ENCODE measurements at places on chromosomes 3 and 15. TPM values are rescaled to one million over a fixed set of nuclear protein-coding genes. Genes with fewer than 3 reads are reported as not detected.

AADACL2 gene
- total RNA-seq = not detected

GRM2 gene
- total RNA-seq = 0.07 TPM

AAGAB gene
- 47.2 TPM for total RNA-seq

ARL6IP5 gene
- total RNA-seq = 71.5 TPM

ITIH1 gene
- total RNA-seq = not detected

RHOA gene
- 463 TPM for total RNA-seq

PLEKHO2 gene
- 12.5 TPM for total RNA-seq

SMCO1 gene
- total RNA-seq = not detected

DNA sequence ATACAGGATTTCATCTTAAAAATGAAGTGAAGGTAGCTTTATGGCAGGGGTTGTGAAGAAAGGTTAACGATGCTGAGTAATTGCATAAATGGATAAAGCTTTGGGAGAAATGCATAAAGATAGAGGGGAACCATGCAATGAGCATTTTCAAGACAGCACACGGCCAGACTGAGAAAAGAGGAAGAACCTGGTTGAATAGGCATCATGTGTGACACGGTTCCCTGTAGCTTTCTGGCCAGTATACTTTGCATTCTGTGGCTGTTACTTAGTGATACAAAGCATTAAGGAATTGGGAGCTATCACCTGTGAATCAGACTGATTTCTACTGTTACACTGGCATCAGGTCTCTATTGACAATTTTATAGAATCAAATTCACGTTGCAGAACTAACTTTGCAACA is 33.3 kb downstream of the NR2C2 start:
- DNase-seq = no peak

- DNase-seq = no peak
Measured at GRCh38 chr3:105364128-105364527, 2.6 kb upstream of the ALCAM start.
